ENCODE measurements at places on chromosomes 7 and 10.
A peak's percentile ranks its signal among the peaks of the same experiment; 100 is the strongest.

- peak; percentile 52 for DNase-seq
Measured at GRCh38 chr10:27743877-27744801, 1.5 kb downstream of the MKX start.

DNA sequence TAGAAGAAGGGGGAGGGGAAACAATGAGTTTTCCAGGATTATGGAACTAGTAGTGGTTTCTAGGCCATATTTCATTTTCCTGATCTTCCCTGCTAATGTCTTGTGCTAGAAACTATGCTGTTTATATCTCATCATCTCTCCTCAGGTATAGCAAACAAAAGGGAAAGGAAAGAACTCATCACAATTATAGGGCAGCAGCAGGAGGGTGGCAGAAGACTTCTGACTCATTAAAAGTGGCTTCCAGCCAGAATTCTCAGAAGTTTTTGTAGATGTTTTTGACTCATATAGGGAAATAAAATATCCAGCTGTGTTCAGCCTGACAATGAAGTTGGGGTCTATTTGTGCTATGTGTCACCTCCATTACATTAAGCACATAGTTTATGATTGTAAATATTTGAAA, 6.5 kb downstream of the AHR start:
- no peak for DNase-seq

DNA sequence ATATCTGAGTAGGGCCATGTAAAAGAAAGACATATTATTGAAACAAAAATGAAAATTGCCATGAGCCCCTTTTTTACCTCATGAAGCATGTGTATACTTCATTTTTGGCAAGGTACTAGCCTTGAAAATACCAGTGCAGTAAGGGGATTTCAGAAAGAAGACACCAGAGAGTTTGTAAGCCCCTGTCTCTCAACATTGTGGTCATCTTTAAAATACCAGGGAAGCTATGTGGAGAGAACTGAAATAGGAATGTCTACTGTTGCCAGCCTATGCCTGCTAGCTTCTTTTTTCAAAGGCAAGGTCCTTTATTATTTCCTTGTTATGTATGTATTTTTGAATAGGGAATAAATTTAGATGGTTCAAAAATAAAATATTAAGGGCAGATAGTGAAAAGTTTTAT, 57.8 kb downstream of the CASD1 start:
- no peak for DNase-seq

GRCh38 chr10:72525277-72525676, 100.6 kb downstream of the MICU1 start:
- no peak for DNase-seq

GRCh38 chr10:114131094-114131493, 42.9 kb downstream of the CCDC186 start:
- DNase-seq: no peak

DNA sequence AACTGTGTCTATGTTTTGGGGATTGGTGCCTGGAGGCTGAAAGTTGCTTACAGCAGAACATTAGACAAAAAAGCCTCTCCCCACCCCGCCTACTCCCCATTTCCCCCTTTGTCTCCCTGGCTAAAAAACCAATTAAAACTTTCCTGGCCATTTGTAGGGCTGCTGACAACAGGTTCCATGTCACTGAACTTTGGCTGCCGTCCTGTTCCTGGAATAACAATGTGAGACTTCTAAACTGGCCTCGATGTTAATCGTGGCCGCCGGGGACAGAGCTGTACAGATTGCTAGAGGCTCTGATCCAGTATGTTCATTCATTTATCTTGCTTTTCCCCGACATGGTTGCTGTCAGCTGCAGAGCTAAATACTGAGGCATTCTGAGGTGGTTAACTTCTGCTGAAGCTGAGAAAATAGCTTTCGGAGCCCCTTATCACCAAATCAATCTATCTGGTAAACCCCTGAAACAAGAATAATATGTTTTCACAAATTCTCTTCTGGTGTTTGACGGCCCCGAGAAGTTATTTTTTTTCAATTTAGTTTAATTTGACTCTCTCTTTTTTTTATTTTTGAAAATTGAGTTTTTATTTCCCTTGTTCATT, 271.6 kb downstream of the GFRA1 start:
- no peak for DNase-seq

DNA sequence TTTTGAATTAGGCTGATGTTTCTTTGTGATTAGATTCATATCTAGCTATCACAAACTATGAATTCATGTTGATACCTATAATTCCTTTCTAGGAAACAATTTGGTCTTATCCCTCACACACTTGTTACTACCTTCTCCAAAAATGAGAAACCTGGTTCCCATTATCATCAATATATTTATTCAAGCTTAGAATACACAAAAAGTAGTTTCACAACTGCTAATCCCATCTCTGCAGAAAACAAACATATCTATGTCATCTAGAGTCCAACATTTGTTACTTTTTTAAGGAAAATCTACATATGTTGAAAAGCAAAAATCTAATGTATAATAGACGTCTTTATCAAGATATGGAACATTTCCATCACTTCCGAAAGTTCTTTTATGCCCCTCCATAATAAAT, 110.4 kb downstream of the MICU1 start:
- DNase-seq: no peak

DNA sequence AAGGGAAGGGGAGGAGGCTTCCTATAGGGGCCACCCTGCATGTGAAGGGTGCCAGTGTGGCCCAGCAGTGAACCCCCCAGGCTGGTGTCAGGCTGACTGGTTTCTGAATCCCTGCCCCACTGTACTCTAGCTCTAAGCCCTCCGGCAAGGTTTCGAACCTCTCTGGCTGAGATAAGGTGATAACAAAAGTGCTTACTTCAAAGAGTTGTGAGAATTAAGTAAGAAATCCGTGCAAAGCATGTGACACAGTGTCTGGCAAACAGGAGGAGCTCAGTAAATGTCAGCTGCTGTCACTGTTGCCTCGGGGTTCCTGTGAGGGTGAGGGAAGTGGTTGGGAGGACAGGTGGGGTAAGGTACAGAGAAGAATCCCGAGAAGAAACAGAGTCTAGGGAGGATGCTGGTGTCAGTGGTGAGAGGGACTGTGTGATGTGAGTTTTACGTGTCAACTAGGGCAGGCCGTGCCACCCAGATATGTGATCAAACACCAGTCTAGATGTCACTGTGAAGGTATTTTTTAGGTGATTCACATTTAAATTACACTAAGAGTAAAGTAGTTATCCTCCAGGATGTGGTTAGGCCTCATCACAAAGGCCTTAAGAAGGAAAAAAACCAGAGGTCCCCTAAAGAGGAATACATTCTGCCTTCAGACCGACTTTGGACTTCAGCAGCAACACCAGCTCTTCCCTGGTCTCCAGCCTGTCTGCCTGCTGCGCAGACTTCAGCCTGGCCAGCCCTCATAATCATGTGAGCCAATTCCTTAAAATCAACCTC, 64.4 kb downstream of the BPGM start:
- DNase-seq: no peak

DNA sequence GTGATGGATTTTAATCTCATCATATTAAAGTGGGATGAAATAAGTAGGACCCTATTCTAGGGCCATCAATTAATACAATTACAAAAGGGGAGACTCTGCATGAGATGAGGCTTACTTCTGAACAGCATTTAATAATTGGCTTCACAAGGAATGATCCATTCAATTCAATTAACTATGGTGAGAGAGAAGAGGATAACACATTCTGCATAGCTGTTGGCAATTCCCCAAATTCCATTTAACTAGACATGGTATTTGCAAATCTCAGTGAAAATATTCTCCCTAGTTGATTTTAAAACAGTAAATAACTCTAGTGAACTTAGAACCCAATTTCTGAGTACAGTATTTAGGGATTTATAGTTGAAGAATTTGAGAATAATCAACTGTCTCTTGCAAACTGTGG, 145.3 kb downstream of the NOC3L start:
- DNase-seq: no peak

DNA sequence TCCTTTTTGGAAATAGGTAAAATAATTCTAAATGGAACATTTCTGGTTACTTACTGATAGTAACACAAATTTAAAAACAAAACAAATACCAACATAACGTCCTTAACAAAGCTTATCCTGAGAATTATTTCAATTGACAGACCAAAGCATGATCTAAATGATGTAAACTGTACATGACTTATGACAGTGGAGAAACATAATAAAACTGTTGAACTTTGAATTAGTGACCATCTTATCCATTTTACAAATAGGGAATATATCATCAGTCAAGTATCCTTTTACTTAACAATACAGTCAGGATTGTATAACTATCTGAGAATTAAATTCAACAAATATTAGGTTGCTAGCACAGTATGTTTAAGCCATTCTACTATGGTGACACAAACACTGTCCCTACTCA, 2.4 kb downstream of the IPMK start:
- DNase-seq: no peak

DNA sequence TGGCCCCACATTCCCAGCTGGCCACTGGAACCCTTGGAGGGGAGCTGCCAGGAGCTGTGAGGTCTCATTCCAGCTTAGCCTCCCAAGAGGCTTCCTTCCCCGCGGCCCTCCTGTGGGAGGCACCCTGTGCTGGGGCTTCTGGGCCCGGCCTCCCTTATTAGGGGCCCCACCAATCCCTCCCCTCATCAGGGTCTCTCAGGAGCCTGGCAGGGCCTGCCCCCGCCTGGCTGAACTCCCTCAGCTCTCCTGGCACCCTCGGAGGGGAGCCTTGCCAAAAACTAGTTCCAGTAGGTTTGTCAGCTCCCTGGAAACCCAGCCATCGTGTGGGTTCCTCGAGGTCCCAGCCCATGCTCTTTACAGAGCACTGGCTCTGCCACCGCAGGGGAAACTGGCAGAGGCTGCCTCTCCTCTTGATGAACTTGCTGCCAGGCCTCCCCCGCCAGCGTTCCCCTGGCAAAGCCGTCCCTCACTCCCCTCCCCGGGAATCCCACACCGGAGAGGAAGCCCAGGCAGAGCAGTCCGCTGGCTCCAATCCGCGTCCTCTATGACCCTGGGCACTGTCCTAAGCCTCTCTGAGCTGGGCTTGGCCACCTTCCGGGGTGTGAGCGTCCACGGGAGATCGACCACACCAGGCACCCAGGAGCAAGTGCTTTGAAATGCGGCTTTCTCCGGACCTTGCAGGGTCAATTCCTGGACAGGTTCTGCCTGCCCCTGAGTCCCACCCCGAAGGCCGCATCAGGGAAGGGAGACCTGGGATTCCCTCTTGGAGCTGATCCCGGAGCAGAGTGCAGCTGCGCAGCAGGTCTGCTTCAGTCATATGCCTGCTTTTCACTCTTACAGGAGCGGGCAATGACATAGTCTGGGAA, 139.8 kb downstream of the ARHGAP22 start:
- DNase-seq: no peak

DNA sequence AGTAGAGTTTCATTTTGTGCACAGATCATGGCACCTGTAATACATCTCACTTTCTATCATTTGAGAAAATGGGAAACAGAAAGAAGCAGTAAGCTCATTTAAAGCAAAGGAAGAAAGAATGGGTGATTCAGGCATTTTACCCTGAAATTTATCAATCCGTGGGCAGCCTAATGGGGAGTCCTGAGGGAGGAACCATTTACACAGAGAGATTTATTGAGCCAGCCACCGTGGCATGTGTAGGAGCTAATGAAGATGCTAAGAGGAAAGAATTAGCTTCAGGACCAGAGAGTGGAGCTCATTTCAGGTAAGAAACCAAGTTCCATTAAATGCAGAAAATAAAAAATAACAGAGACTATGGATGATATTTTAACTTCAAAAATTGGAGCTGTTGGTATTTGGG, 443.4 kb upstream of the COBL start:
- DNase-seq: no peak

- DNase-seq: no peak
Measured at GRCh38 chr7:20193242-20193777, 23.9 kb downstream of the MACC1 start.

- no peak for DNase-seq
Measured at GRCh38 chr10:74683067-74683466, 143.3 kb upstream of the KAT6B start.

DNA sequence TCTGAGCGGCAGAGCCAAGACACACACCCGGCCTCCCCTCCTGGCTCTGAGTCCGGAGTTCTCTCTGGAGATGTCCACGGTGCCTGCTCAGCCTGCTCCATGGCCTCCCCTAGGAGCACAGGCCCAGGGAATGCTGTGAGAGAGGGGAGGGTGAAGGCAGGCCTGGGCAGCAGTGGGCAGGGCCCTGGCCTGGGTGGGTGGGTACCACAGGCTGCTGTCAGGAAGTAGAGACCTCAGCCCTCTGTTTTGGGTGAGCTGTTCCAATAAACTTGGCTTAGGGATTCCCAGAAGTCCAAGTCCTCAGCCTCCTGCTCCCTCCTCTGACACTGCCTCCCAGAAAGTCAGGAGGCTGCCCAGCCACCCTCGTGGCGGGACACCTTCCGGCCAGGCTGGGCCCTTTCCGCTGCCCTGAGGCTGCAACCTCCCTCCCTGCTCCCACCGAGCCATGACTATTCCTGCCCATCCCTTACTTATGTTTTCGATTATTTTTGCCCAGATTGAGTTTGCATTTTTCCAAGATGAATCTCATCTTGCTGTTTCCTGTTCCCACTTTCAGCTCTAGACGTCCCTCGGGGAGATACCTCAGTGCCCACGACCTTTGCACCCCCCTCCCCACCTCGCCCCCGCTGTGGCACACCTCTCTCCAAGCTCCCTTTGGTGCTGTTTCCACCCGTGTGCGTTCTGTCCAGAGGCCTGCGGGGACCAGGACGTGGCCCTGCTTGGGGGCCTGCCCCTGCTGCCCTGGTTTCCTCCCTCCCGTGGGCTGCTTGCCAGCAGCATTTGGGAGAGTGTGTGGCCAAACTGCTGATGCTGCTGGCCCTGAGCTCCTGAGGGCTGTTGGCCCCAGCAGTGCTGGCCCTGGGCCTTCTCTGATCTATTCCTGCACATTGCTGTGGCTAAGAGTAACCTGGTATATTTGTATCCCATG, 5.8 kb upstream of the POLM start:
- DNase-seq: no peak

GRCh38 chr7:27518561-27519350, 143.9 kb downstream of the HIBADH start:
- no peak for DNase-seq

- no peak for DNase-seq
Measured at GRCh38 chr10:124262971-124263370, 155.8 kb downstream of the OAT start.

DNA sequence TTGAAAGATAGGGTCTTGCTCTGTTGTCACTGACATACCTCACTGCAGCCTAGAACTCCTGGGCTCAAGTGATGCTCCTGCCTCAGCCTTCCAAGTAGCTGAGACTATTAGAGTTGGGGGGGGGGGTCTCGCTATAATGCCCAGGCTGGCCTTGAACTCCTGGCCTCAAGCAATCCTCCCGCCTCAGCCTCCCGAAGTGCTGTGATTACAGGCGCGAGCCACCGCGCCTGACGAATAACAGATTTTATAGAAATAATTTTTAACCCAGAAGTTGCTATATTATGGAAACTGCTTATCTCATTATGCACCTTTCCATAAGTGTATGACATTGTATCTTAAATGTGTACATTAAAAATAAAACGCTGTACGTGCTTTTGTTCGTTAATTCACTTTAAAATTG, 846 bp downstream of the ANKRD26 start:
- no peak for DNase-seq

DNA sequence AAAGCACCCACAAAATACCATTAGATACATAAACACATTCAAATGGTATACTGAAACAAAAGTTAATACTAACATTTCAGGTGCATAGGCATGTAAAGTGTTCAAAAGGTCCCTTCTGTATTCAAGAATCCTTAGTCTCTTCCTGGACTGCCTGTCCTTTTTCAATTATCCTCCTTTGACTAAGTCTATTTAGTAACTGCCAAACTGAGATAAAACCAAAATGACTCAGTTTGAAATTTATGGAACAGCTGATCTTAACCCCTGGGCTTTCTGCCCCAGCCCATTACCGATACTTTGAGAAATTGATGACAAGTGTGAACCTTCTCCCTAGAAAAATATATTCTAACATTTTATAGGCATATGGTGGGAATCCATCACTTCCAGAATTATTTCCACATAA, 5.4 kb downstream of the EPC1 start:
- DNase-seq: no peak

- DNase-seq: no peak
Measured at GRCh38 chr7:37694208-37695094, 10.9 kb downstream of the GPR141 start.

Data from glutamatergic neuron (in vitro differentiated cells).